8988T (cell line): ENCODE measurements at places on chromosomes 5 and 9.

GRCh38 chr9:73038089-73038509 is 85.2 kb upstream of the ALDH1A1 start:
- no peak for DNase-seq

DNA sequence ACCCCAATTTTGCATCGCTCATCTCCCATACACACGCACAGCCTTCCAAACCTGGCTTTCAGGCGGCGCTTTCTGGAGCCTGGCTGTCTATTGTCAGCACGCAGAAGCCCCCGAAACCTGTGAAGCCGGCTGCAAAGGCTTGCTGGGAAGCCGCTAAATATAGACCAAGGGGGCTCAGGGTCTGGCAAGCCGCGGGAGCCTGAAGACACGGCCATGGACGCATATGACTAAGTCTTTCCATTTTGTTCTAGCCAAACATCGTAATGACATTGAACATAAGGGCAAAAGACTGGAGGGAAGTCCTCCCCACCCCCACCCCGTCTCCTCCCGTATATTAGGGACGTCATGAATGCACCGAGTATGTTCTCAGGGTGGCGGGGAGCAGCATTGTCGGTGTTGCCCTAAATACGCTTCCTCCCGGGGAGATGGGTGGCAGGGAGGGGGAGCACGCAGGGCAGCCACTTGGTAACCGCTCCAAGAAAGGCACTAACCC is 1.1 kb downstream of the CTNND2 start:
- DNase-seq: no peak

DNA sequence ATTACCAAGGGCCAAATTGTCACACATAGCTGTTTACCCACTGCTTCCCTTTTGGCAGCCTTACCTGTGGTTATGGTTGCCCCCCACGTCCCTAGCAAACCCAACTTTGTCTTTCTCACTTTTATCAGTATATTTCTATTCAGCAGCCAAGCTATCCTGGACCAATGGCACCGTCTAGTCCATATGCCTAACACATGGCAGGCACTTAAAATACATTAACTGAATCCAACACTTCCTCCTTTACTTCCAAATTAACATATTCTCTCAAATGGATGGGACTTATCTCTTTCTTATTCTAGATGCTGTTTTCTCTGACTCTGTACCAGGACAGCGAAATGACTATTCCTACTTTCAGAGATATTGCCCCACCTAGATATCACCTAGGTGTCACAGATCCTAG is 50.9 kb upstream of the SLC44A1 start:
- no peak for DNase-seq

GRCh38 chr5:7398596-7399280 is 2.8 kb downstream of the ADCY2 start:
- no peak for DNase-seq

DNA sequence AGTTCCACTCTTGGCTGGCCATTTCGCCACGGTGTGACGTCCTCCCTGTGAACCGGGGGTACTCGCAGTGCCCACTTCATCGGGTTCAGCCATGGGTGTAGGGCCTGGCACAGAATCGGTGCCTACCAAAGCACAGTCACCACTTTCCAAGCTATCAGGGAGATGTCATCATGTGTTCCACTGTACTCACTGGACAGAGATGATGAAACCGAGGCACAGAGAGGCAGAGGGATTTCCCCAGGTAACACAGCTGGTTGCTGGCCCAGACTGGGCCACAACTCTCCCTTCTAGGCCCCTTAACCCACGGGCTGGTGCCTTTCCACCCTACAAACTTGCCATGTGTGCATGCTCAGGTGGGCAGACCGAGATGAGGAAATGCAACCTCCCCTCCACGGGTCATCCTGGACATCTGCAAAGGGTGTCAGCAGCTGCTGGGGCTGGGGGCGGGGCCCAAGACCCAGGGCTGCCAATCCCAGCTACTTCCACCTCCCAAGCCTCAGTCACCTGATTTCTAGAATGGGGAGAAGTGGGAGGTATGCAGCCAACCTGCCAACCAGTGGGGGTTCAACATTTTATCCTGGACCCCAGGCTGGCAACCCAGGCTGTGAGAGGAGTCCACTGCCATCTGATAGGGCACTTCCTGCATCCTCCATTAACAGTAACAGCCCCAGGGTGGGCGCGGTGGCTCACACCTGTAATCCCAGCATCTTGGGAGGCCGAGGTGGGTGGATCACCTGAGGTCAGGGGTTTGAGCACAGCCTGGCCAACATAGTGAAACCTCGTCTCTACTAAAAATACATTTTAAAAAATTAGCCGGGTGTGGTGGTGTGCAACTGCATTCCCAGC is 893 bp upstream of the SH2D3C start:
- DNase-seq: no peak

DNA sequence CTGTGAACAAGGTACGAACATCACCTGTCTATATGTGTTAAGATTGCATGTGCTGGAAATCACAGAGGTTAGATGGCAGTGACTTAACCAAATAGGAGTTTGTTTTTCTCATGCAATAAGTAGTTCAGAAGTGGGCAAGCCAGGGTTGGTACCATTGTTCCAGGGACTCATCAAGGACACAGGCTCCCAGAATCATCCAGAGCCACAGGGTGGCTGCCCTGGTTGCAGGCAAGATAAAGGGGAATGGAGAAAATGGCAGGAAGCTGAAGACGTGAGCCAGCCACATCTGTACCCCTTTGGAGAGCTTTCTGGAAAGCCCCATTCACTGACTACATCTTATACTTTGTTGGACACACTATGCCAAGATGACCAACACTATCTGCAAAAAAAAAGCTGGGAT is 126.0 kb upstream of the IL12B start:
- DNase-seq: no peak

DNA sequence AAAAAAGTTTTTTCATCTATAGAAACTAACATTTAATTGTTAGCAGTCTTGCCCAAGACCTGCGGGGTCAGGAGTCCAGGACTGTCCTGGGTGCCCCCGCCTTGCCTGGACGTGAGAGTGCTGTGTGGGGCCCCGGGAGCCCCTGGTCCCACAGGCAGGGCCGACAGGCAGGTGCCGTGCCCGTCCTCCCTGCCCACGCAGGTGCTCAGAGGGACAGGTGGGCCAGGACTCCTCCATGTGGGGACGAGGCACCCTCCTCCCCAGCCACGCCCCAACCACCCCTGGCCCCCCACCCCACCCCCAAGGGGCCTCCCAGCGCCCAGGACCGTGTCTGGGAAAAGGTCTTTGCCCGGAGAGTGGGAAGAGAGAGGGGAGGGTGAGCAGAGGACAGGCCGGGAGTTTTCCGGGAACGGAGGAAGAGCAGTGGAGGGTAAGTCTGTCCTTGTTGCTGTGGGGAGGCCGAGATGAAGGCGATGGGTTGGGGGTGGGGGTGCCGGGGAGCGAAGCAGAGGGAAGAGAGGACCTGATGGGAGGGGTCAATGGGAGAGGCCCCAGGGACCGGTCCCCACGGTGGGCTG is 2.7 kb upstream of the LCN12 start:
- DNase-seq: no peak

DNA sequence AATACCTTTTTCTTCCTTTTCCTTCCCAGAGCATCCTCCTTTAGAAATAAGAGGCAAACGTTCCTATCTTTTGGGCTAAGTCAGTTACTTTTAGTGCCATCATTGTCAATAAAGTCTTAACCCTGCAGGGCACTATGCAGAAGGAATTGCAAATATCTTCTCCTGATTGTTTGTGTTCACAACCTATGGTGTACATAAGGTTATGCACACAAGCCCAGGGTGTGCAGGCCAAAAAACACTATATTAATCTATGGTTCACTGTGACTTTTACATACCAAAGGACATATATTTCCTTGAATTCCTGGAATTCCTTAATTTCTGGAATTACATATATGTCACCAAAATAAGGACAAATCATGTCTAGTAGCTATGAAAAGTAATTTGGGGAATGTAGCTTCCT is 493.5 kb downstream of the MTRR start:
- DNase-seq: no peak

- DNase-seq: no peak
Observed at GRCh38 chr9:33498387-33498786, 24.7 kb upstream of the NOL6 start.

GRCh38 chr9:8904771-8905515 is 1105.4 kb upstream of the DMAC1 start:
- DNase-seq: no peak

GRCh38 chr9:33452828-33453271 is 5.5 kb upstream of the AQP3 start:
- peak; percentile 85 for DNase-seq

GRCh38 chr5:77935506-77936364 is 159.6 kb upstream of the TBCA start:
- no peak for DNase-seq

DNA sequence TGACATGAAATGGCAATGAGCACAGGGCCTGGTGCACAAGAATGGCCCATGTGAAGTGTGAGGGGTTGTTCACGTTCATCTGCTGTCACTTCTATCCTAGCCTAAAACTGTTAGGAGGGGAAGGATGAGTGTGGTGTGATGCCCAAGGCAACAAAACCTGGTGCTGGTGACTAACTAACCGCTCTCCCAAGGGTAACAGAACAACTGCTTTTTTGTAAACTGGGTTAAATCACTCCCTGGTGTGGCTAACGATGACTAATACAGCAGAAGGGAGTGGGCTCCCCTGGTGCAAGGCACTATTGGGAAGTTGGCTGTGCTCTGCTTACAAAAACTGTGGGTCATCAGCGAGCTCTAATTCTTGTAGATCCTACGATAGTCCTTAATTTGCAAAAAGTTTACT is 103.2 kb upstream of the VCAN start:
- DNase-seq: no peak

- DNase-seq: no peak
Observed at GRCh38 chr5:110663525-110663924, 62.9 kb downstream of the TMEM232 start.

GRCh38 chr5:880816-881550 is 11.6 kb downstream of the BRD9 start:
- DNase-seq: no peak

- DNase-seq: no peak
Observed at GRCh38 chr9:132288361-132288760, 66.4 kb downstream of the SETX start.

DNA sequence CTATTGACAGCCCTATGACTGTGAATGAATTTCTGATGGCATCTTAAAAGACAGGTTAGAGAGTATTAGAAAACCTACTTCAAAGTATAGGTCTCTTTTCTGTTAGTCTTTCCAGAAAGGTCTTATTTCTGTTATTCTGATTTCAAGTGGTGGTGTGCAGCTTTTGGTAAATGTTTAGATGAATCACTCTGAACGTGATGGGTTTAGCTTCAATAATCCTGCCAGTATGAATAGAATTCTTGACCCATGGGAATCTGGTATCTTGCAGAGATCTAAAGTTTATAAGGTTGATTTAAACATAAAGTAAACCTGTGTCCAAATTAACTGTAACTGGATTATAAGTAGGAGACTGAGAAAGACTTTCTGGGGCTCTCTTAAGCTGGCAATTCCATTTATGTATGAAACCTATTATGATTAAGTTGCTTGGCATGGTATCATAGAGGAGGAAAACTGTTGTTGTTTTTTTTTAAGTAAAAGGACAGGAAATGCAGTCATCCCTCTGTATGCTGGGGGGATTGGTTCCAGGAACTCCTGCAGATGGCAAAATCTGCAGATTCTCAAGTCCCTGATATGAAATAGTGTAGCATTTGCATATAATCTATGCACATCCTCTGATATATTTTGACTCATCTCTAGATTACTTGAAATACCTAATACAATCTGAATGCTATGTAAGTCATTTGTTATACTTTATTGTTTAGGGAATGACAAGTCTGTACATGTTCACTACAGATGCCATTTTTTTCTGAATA is 77.0 kb upstream of the ADAMTS19 start:
- no peak for DNase-seq

DNA sequence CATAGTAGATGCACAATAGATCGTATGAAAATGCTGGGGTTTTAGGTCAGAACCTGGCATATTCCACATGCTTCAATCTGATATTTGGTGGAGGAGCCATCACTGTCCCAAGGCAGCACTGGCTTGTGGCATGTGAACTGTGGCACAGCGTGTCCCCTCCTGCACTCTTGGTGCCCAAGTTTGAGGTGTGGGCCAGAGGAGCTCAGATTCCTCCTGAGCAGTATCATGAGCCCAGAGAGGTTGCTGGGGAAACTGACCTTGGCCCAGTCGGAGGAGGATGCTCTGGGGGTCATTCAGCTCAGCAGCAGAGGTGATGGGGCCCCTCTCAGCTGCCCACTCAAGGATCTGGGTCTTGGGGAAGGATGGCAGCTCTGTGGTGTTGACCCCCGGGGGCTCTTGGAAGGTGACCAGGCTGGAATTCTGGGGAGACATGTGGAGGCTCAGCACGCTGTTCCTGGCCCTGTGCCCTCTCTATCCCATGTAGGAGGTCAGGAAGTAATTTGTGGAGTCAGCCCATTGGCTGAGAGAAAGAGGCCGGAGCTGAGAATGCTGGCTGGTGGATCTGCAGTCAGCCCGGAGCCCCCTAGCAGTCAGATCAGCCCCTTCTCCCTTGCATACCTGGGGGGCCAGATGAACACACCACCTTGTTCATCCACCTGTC is 23.7 kb downstream of the FPGS start:
- no peak for DNase-seq

GRCh38 chr5:56552612-56553268 is 262.6 kb upstream of the MAP3K1 start:
- no peak for DNase-seq

GRCh38 chr5:35135239-35135700 is 87.5 kb upstream of the AGXT2 start:
- no peak for DNase-seq

DNA sequence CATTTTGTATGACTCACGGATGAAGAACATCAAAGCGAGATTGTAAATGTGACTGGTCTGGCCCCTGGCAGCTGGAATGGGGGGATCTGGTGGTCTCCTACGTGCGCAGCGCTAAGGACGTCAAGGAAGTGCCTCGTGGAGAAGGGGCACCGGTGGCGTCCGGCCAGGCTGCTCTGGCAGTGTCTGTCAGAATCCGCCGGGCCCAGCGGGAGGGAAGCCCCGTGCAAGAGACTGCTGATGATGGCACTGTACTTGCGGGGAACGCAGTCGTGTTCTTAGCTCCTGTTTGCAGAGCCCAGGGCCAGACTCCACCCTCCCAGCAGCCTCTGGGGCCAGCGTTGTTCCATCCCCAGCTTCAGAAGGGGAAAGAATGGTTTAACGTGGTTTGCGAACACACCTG is 75.5 kb downstream of the COL5A1 start:
- no peak for DNase-seq

DNA sequence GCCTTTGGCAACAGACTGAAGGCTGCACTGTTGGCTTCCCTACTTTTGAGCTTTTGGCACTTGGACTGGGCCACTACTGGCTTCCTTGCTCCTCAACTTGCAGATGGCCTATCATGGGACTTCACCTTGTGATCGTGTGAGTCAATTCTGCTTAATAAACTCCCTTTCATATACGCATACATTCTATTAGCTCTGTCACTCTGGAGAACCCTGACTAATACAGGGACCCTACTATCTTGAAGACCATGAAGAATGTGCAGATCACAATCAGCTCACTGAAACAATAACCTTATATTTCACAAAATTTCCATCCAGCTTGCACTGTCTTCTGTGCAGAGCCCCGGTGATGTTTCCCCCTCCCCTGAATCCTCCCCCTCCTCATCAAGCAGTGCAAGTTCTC is 39.8 kb downstream of the TMEM215 start:
- no peak for DNase-seq

- DNase-seq: no peak
Observed at GRCh38 chr9:70049236-70049635, 5.6 kb downstream of the MAMDC2 start.

GRCh38 chr5:116738615-116739261 is 164.1 kb upstream of the SEMA6A start:
- no peak for DNase-seq

GRCh38 chr5:172626031-172626581 is 15.0 kb upstream of the NEURL1B start:
- no peak for DNase-seq

- no peak for DNase-seq
Observed at GRCh38 chr5:167642181-167642580, 649.3 kb upstream of the WWC1 start.

- peak; percentile 52 for DNase-seq
Observed at GRCh38 chr9:94623253-94623652, 16.1 kb downstream of the FBP1 start.
